ENCODE measurements at places on chromosomes 2 and 18.
A peak's percentile ranks its signal among the peaks of the same experiment; 100 is the strongest.

DNA sequence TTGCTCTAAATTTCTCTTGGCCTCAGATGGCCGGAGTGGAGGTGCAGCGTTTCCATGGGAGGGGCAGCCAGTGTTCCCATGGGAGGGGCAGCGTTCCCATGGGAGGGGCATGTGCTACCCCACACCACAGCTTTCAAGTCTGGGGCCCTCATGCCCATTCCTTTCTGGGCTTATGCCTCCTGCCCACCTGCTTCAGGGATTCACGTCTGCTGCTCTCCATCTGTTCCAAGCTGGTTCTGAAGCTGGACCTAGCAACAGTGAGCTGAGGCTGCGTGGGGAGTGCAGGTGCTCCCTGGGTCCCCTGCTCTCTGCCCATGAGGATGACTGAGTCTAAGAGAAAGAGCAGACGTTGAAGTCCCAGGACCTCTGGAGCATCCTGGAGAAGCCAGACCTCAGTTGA is 243.1 kb upstream of the PXDN start:
- H3K4me1 ChIP-seq = no peaks in the 10 kb centered on the region
- H3K36me3 ChIP-seq = peaks cover 1% of the 10 kb centered on the region
- H3K4me3 ChIP-seq = no peak overlapping the region
- H3K27ac ChIP-seq = no peak overlapping the region

GRCh38 chr2:174051741-174052583 is 86.8 kb upstream of the SP3 start:
- no peak overlapping the region for H3K4me3 ChIP-seq
- DNase-seq = no peak
- H3K36me3 ChIP-seq = peaks cover 2% of the 10 kb centered on the region
- no peaks in the 10 kb centered on the region for H3K4me1 ChIP-seq
- peaks cover 22% of the 10 kb centered on the region for H3K27me3 ChIP-seq

DNA sequence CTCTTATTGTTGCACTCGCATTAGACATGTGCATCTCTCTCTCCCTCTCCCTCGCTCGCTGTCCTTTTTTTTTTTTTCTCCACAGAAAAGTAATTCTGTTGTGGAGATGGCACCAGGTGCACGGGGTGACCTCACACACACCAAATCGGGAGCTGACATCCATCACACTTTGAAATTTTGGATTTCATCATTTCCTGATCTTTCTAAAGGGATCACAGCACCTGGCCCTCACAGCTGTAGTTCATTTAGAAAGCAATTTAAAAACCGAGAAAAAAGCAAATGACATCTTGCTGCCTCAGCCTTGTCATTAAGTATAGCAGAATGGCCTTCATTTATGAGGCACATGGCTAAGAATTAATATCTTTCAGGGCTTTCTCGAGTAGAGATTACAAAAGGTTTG is 717.2 kb downstream of the RNF144A start:
- DNase-seq = no peak
- H3K4me1 ChIP-seq = no peaks in the 10 kb centered on the region
- H3K4me3 ChIP-seq = no peak overlapping the region
- no peaks in the 10 kb centered on the region for H3K27me3 ChIP-seq

- H3K4me3 ChIP-seq = no peak overlapping the region
- no peak for DNase-seq
- no peaks in the 10 kb centered on the region for H3K36me3 ChIP-seq
- H3K27me3 ChIP-seq = peaks cover 62% of the 10 kb centered on the region
- no peak overlapping the region for H3K27ac ChIP-seq
Measured at GRCh38 chr2:60500861-60501260, 52.6 kb downstream of the BCL11A start.

DNA sequence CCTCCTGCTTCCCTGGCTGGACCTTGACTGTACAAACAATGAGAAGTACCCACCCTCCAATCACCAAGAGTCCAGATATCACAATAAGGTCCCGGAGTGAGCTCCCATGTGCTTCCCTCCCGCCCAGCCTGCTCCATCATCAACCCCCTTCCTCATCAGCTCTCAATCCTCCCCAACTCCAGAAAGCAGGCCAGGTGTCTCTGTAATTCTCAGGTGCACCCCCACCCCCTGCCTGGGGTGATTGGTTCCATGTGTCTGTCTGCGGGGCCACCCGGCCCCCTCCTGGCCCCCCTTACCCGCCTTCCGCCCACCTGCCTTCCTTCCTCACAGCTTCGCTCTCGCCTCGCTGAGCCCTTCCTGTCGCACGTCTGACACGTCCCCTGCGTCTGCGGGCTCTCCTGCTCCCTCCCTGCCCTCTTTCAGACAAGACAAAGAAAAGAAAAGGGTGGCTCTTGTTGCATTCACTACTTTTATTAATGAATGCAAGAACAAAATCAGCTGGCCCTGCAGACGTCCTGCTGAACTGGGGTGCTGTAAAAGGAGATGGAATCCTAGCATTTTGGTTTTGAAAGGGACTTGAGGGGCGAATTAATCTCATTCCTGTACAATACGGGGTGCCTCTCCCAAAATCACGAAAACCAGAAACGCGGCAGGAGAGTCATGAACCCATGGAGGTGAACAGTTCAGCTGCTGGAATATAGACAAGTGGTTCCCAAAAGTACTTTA is 26.5 kb upstream of the IGFBP2 start:
- DNase-seq = no peak
- peak overlapping the region; percentile 71 for H3K4me3 ChIP-seq
- H3K27me3 ChIP-seq = peaks cover 56% of the 10 kb centered on the region
- H3K27ac ChIP-seq = peak overlapping the region; percentile 70

GRCh38 chr2:99389371-99389770 is 52.2 kb downstream of the EIF5B start:
- H3K36me3 ChIP-seq = peaks cover 38% of the 10 kb centered on the region
- H3K4me1 ChIP-seq = peaks cover 6% of the 10 kb centered on the region
- H3K4me3 ChIP-seq = no peak overlapping the region
- H3K27ac ChIP-seq = no peak overlapping the region
- DNase-seq = no peak
- no peaks in the 10 kb centered on the region for H3K27me3 ChIP-seq

- H3K27me3 ChIP-seq = no peaks in the 10 kb centered on the region
- no peak for DNase-seq
- no peaks in the 10 kb centered on the region for H3K4me1 ChIP-seq
- peaks cover 11% of the 10 kb centered on the region for H3K36me3 ChIP-seq
- H3K4me3 ChIP-seq = no peak overlapping the region
- no peak overlapping the region for H3K27ac ChIP-seq
Measured at GRCh38 chr18:63992751-63993150, 22.9 kb downstream of the SERPINB8 start.

DNA sequence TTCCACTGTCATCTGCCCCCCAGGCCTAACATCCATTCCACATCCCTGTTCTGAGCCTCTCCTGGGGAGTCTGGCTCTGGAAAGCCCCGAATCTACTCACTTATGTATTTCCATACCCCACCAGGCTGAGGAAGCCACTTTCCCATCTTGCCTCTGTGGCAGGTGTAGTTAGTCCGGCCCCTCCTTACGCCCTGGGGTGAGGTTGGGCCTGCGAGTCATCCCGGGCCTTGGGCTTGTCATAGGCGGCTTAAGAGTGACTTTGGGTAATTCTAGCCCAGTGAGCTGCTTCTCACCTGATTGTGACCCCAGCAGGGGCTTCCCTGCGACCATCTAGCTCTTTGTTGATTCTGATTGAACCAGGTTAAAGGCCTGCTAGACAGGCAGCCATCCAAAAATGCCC is 21.1 kb downstream of the PCARE start:
- H3K27me3 ChIP-seq = no peaks in the 10 kb centered on the region
- no peak overlapping the region for H3K4me3 ChIP-seq
- H3K36me3 ChIP-seq = peaks cover 10% of the 10 kb centered on the region
- DNase-seq = no peak
- no peak overlapping the region for H3K27ac ChIP-seq

DNA sequence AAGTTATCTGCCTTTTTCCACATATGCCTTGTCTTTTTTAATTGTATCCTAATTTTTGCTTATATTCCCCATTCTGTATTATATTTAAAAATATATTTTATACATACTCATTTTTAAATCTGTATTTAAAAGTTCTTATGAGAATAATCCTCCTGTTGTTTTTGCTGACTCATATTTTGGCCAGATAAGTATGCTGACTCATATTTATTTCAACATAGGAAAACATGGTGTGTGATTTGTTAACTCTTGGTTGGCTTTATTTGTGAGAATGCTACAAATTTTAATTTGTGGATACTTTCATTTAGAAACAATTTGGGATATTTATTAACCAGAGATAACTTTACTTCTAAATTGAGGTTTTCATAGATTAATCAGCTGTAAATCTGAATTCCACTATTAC is 587.7 kb downstream of the CPS1 start:
- DNase-seq = no peak
- no peaks in the 10 kb centered on the region for H3K36me3 ChIP-seq
- H3K27me3 ChIP-seq = no peaks in the 10 kb centered on the region
- no peaks in the 10 kb centered on the region for H3K4me1 ChIP-seq
- no peak overlapping the region for H3K4me3 ChIP-seq

DNA sequence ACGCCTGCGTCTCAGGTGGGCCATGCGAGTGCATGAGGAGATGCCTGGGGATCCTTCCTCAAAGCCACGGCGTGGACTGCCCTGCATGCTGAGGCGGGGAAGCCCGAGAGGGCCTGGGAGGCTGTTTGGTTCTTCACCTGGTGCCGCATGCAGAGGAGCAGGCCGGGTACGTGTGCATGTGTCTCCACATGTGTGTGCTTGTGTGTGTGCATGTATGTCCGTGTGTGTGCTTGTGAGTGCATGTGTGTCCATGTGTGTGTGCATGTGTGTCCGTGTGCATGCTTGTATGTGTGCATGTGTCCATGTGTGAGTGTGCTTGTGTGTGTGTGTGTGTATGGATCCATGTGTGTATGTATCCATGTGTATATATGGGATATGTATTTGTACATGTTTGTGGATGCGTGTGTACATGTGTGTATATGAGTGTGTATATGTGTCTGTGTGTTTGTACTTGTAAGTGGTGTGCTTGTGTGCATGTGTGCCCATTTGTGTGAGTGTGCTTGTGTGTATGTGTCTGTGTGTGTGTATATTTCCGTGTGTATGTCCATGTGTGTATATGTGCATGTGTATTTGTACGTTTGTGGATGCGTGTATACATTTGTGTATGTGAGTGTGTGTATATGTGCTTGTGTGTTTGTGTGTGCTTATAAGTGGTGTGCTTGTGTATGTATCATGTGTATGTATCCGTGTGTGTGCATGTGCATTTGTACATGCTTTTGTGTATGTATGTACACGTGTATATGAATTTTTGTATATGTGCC is 79.0 kb downstream of the PTGR3 start:
- DNase-seq = no peak
- H3K4me1 ChIP-seq = peaks cover 11% of the 10 kb centered on the region

DNA sequence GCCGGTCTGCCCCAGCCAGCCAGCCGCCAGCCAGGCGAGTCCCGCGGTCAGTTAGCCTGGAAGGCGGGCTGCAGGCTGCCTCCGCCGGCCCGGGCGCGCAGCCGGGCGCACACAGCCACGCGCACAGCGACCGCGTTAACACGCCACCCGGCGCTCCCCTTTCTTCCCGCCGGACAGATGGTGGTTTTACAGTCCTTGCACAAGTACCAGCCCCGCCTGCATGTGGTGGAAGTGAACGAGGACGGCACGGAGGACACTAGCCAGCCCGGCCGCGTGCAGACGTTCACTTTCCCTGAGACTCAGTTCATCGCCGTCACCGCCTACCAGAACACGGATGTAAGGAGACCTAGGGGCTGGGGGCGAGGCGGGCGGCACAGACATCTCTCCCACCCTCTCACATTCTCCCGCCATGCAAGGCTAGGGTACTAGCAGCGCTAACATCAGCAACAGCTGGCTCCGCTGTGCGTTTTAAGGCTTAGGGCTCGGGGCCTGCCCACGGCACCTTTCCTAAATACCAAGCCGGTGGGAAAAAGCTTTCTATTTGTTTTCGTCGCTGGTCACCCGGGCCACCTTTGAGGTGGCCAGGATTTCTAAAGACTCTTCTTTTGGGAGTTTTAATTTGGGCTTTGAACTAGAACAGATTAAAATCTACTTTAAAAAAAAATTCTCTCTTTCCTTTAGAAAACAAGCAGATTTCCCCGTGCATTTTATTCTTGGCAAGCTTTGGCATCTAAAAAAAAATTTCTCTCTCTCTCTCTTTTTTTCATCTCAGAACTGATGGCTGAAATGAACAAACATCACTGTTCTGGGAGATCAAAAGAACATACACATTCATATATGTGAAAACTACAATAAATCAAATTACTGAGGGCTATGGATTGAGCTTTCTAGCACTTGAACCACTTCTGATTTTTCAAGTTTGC is 2.9 kb downstream of the TBR1 start:
- H3K27ac ChIP-seq = no peak overlapping the region
- peaks cover 43% of the 10 kb centered on the region for H3K4me1 ChIP-seq
- peaks cover 2% of the 10 kb centered on the region for H3K36me3 ChIP-seq
- peak overlapping the region; percentile 23 for H3K4me3 ChIP-seq

- peaks cover 8% of the 10 kb centered on the region for H3K4me1 ChIP-seq
- no peak for DNase-seq
- H3K27ac ChIP-seq = peak overlapping the region; percentile 27
- no peaks in the 10 kb centered on the region for H3K27me3 ChIP-seq
Measured at GRCh38 chr2:47038656-47039488, 116.2 kb downstream of the STPG4 start.

GRCh38 chr2:26756337-26756736 is 7.7 kb upstream of the SLC35F6 start:
- H3K27me3 ChIP-seq = peaks cover 9% of the 10 kb centered on the region
- no peak overlapping the region for H3K4me3 ChIP-seq
- H3K36me3 ChIP-seq = no peaks in the 10 kb centered on the region
- no peaks in the 10 kb centered on the region for H3K4me1 ChIP-seq
- no peak for DNase-seq

GRCh38 chr18:40470723-40471122 is 1484.3 kb upstream of the PIK3C3 start:
- no peak overlapping the region for H3K27ac ChIP-seq
- DNase-seq = no peak
- H3K27me3 ChIP-seq = no peaks in the 10 kb centered on the region
- no peaks in the 10 kb centered on the region for H3K36me3 ChIP-seq

DNA sequence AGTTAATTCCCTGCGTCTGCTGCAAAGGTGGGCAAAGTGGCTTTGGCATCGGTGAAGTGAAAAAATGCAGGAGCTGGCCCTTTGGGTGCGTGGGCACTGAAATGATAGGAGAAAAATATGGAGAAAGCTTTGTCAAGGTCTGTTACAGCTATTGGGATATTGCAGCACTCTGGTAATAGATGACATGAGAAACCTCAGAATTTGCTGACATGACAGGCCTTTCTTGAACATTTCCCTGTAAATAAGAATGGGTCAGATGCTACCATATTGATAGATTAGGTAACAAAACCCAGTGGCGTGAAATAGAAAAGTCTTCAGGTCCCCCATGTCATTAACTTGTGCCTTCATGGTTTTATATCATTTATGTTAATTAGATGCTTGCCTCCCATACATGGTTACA is 12.4 kb upstream of the DSG4 start:
- H3K27me3 ChIP-seq = no peaks in the 10 kb centered on the region
- no peak overlapping the region for H3K27ac ChIP-seq
- H3K4me1 ChIP-seq = no peaks in the 10 kb centered on the region
- H3K4me3 ChIP-seq = no peak overlapping the region

Data from central memory CD8-positive, alpha-beta T cell (primary cell).